ENCODE measurements at places on chromosomes 16 and 17.

DNA sequence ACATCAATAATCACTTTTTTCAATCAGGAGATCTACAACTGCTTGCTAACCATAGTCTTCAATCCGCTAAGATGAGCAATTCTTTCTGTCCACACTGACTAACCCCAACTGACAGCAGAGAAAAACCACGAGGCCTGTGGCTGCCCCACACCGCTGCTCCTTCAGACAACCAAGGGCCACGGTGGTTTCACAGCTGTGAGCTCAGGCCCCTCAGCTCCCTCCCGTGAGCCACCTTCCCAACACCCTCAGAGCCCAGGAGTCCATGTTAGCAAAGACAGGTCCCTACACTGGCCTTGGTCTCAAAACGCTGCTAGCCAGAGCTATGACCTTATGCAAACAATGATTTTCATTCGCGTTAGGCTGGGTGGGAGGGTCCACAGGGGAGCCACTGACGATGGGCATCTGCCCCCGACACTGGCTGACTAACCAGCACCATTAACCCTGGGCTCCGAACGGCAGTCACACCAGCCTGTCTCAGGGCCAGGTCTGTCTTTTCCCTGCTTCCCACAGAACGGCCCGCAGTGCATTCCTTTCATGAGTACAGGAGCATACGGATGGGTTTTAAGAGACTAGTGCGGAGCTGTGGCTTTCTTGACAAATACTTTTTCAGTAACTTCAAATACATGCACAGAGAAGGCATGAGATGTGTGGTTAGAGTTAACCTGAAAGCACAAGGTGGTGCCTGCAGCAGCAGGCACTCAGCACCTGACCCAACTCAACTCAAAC is 67.3 kb downstream of the ANKRD11 start:
- no peak for DNase-seq

- no peak for DNase-seq
Measured at GRCh38 chr17:31859487-31860008, 504 bp upstream of the COPRS start.

DNA sequence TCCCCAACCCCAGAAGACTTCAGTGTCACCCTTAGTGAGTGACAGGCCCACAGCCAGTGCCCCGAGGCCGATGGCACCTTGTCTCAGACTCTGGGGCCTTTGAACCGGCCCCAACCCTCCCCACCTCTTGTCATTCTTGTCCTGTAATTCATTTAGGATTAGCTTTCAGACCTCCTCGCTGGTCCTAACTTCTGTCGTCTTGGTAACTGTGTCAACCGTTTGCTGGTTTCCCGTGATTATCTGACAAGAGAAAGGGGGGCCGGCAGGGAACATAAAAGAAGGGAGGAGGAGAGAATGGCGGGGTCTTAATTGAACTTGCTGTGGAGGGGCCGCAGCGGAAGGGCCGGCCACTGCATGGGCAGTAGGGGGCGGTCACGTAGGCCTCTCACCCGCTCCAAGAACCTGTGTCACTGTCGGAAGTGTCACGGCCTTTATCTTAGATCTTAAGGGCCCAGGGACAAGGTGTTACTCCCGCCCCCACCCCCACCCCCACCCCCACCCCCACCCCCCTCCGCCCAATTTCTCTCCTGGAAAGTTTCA is 46.5 kb upstream of the GSE1 start:
- no peak for DNase-seq

GRCh38 chr16:22220069-22220440 is 14.0 kb downstream of the EEF2K start:
- DNase-seq, result no peak

DNA sequence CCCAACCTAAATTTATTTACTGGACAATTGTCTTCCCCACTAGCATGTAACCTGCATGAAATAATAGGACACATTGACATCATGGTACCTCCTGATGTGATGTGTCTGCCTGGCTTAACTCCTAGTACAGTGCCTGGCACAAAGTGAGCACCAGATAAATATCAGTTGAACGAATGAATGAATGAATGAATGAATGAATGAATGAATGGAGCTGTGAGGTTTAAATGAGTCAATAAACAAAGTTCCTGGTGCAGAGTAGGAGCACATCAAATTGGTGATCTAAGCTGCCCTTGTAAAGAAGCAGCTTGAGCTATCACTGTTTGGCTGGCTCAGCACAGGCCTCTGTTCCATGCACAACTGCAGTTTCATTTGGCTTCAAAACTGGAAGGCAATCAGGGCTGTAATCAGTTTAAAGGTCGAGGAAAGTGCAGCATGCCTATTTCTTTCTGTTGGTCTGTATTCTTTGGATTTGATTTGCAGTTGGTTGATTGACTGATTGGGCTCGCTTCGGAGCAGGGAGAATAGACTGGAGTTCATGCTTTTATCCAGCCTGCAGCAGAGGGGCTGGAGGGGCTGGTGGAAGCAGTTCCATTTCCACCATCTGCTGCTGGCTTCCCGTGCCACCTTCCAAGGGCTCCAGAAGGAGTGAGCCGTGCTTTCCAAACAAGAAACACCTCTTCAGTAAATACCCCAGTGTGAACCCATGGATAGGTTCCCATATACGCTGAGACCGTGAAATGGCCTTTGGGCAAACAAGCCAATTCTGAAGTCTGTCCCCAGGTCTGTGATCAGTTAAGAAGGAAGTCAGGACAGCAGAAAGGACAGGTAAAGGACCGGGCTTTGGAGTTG is 54.6 kb downstream of the GPRC5B start:
- no peak for DNase-seq

- no peak for DNase-seq
Measured at GRCh38 chr16:72537664-72538063, 365.7 kb upstream of the PMFBP1 start.

GRCh38 chr16:10957771-10958482 is 13.6 kb downstream of the CLEC16A start:
- DNase-seq, result no peak

DNA sequence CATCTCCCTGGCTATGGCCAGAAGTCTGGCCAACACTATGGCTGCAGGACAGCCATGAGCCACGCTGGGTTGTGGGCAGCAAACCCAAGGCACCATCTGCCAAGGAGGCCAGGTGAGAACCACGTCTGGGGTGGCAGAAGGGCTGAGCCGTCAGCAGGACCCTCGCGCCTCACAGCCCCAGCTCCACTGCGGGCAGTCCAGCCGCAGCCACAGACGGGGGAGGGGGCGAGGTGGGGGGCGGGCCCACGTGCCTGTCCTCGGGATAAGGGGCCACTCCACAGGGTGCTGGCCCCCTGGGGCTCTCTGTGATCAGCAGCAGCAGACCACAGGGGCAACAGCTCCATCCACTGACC is 6.5 kb upstream of the BAIAP2 start:
- no peak for DNase-seq

- DNase-seq, result no peak
Measured at GRCh38 chr17:73976147-73976546, 227.3 kb upstream of the RPL38 start.

DNA sequence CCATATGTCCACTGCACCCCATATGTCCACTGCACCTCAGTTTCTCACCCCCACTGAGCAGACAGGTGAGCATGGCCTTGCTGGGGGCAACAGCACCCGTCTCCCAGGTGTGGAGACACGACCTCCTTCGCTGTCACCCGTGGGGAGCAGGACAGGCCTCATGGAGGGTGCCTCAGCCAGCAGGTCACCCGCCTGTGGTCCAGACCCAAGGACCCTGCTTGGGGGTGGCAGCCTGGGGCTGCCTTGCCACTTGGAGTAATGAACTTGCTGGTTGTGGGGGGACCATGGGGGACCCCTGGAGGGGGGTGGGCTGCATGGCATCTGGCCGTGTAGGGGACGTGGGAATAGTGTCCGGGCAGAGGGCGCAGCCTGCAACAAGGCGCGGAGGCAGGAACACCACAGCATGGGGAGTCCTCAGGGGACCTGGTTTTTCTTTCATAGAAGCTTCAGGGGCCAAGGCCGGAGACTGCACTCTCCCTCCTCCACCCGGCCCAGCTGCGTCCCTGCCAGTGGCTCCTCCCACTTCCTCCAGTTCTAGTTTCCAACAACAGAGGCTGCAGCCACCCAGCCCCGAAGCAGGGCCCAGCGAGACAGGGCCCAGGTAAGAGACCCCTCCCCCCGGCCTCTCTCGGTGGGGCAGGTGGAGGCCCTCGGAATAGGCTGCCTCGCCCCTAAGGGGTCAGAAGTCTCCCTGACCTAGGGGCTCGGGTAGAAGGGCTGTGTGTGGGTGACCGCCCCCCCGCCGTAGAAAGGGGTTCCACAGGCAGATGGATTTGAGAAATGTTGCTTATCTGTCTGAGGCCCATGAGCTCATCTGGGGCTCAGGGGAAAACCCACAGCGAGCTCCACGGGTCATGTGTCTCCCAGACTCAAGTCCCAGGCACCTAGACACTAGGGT is at the start of gene NHLRC4:
TSS of gene NHLRC4 (plus strand) at position 531 of the 898 bp plus-strand sequence. CDS start 1,043 bp downstream, outside the sequence.
- DNase-seq, result no peak

DNA sequence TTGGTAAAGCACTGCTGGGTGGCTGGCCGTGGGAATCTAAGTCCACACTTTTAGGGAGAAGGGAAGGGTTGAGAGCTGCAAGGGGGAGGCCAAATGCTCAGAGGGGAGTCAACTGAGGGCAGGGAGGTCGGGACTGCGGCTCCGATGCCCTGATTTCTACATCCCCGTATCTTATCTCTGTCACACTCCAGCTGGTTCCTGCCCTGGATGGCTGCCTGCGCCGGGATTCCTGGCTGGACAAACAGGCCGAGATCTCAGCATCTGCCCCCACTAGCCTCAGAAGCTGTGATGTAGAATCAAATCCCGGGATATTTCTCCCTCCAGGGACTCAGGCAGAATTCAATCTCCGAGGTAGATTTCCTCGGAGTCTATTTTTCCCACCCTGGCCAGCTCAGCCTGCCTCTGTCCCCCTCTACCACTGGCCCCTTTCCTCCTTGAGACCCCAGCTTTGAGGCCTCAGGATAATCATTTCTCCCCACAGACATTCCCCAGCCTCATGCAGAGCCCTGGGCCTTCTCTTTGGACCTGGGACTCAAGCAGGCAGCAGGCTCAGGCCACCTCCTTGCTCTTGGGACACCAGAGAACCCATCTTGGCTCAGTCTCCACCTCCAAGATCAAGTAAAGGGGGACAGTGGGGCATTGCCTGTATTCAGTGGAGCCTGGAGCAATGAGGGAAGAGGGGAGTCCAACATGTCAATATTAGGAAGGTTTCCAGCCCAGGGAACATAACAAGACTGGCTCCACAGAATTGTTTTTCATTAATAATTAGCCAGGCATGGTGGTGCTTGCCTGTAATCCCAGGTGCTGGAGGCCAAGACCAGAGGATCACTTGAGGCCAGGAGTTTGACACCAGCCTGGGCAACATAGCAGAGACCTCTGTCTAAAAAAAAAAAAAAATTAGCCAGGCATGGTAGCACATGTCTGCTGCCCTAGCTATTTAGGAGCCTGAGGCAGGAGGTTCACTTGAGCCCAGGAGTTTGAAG is 1.8 kb downstream of the SHBG start:
- DNase-seq, result no peak

- DNase-seq, result no peak
Measured at GRCh38 chr17:65193305-65193704, 56.1 kb downstream of the RGS9 start.

- DNase-seq, result no peak
Measured at GRCh38 chr16:66474750-66475199, 47.7 kb downstream of the BEAN1 start.

DNA sequence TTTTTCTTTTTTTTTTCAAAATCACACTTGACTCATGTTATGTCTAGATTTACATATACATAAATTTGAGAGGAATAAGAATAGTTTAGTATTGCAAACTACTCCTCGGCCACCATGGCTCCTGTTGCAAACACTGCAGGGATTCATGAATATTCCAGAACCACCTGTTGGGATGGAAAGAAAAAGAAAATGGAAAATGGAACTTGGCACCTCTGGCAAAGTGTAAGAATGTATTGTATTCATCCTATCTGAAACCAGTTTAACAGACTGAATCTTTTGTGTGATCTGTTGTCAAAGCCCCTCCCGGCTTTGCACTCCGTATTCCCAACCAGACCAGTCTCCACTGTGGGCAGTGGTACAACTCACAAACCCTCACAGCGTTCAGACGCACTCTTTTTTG is 124.4 kb downstream of the SPECC1 start:
- no peak for DNase-seq

DNA sequence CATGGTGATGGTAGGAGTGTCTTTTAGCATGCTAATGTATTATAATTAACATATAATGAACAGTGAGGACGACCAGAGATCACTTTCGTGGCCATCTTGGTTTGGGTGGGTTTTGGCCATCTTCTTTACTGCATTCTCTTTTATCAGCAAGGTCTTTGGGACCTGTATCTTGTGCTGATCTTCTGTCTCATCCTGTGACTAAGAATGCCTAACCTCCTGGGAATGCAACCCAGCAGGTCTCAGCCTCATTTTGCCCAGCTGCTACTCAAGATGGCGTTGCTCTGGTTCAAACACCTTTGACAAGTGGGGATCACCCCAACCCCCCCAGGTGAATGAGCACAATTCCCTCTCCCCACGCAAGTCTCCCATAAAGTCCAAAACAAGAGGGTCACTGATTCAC is 49.3 kb upstream of the ETV4 start:
- DNase-seq, result no peak

DNA sequence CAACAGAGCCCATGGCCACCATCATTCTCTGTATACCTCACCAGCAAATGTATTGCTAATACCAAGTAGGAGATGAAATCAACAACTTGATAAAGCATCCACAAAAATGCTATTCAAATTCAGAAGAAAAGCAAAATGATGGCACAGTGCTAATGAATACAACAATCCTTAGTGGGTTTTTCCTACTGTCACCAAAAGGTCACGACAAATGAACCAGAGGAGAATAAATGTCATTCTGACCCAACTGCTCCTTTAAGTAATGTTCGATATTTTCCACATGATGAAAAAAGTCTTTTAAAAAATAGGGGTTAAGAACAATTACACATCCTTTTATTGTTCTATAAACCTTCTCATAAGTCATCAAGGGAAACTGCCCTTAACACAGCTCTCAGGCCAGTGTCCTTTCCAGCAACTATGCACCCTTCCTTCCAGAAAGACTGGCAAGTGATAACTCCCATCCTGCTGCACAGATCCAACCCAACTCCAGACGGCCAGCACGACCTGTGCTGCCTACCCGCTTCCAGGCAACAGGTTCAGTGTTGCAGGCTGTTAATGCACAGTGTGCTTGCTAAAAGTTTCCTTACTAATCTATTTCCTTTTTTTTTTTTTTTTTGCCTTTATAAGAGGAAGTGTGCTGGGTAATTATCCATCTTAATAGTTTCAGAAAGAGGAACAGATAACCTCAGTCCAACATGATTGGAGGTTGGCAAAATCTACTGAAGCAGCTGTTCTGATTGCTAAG is 15.4 kb downstream of the FBXO31 start:
- no peak for DNase-seq

DNA sequence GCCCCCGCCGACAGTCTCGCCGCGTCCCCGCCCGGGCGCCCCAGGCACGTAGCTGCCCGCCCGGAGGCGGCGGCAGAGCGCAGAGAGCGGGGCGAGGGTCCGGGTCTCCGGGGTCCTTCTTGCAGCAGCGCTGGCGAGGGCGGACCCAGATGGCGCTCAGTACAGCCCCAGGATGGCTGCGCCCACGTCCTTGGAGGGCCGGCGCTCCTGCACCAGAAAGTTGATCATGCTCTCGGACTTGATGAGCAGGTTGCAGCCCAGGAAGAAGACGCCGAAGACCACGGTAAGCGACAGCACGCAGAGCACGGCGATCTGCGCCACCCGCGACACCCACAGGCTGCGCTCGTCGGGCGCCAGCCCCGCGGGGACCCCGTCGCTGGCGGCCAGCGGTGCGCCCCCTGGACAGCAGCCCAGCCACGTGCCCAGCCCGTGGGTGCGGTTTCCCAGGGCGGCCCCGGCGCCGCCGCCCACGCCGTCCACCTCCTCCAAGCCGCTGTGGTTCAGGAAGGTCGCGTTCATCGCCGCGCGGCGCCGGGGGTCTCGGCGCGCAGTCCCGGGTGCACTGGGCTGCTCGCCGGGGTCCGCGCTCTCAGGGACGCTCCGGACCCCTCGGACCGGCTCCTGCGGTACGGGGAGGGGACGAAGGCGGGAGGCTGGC is 435 bp downstream of the RPRML start:
- no peak for DNase-seq

All from occipital lobe (tissue), 3 donors.